HCT116 (cell line): ENCODE measurements at places on chromosomes 3 and 15.

- no peak for DNase-seq
Measured at GRCh38 chr15:22954798-22955543, 25.2 kb downstream of the CYFIP1 start.

DNA sequence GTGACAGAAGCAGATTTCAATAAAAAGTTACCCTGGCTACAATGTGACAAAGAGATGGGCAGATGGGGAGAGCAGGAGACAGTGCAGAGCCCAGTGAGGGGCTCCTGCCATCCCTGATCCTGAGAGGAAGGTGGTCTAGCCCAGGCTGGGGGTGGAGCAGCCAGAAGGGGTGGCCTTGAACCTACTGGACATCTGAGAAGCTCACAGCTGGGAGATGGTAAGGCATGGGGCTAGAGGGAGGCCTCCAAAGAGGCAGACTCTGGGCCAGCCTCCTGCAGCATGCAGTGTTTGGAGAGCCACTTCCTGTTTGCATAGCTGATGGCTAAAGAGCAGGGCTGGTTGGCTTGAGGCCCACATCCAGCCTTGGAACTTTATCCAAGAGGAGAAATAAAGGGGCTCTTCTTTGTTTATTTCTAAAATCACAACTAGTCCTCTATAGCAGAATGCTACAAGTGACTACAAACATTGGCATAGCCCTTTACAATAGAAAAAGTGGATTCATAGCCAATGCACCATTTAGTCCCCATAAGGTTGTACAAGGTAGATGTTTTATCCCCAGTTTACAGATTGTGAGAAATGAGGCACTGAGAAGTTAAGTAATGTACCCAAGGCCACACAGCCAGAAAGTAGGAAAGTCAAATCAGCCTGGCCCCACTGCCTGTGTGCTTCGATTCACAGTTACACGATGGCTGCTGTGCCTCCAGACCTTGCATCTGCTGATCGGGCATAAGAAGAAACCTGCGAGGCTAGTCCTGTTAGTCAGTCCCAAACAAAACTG is 4.6 kb downstream of the EFCC1 start:
- no peak for DNase-seq

DNA sequence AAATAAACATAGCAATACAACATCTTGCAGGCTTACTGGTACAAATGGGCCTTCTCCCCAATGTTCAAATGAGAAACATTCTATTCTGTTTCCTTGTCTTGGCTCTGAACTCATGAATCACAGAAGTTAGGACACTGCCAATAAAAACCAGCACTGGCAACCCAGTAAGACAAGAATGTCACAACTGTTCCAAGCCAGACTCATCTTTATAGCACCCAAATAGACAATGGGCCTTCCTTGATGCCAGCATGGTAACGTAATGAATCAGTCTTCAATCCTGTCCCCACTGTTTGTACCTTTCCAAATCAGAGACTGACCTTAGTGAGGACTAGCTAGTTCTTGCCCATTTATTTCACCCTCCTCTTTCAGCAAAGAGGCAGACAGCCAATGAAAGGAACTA is 14.1 kb upstream of the RPS17 start:
- DNase-seq, result no peak

GRCh38 chr15:33045066-33045810 is 149.3 kb downstream of the FMN1 start:
- DNase-seq, result no peak

DNA sequence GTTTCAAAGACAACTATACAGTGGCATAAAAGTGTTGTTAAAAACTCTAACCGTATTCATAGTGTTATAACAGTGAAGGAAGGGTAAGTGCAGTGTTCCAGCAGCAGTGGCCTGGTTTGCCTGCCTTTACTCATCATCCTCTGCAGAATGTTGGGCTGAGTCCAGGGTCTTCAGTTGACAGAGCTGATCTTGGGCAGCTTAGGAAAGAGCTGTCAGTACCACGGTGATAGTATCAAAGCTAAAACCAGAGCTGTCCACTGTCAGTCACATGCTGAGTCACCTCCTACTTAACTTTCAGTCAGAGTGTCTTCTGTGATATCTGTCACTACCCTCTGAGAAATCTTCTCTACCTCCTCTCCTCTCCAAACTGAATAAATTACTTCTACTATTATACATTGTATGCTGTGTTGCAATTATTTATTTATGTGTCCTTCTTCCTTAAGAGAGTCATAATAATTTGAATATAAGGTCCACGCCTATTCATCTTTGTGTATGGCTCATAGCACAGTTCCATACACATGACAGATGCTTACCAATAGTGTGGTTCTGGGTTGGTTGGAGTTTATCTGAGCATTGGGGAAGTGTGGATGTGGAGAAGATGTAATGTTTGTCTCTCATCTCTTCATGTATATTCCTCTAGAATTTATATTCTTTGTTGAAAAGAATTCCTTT is 242.1 kb downstream of the ZIC1 start:
- DNase-seq, result no peak
